ENCODE measurements at places on chromosomes 6 and 20.

DNA sequence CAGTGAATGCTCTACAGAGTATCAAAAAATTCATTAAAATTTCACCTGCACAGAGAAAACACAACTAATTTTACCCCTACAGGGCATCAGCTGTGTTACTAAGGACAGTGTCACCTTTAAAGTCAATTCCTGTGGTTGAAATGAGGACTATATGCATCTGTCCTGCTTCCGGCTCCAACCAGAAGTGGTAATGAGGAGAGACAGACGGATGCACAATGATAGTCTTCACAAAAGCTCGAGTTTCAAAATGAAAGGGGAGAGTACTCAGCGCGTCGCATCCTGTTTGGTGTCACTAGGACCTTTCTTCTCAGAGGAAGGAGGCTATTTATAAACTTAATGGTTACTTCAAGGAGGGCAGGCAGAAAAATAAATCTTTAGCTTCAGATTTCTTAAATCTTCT lies 86.5 kb downstream of the LYRM4 start:
- peak; percentile 45 for DNase-seq

- no peak for DNase-seq
These were observed 524.6 kb upstream of the NOX3 start for GRCh38 chr6:155980014-155980767.

GRCh38 chr6:130163266-130163665 lies 59.5 kb downstream of the SAMD3 start:
- no peak for DNase-seq

GRCh38 chr20:21272679-21273078 lies 30.5 kb upstream of the XRN2 start:
- no peak for DNase-seq

- peak; percentile 36 for DNase-seq
These were observed 115.7 kb downstream of the PRIM2 start for GRCh38 chr6:57432919-57433684.

DNA sequence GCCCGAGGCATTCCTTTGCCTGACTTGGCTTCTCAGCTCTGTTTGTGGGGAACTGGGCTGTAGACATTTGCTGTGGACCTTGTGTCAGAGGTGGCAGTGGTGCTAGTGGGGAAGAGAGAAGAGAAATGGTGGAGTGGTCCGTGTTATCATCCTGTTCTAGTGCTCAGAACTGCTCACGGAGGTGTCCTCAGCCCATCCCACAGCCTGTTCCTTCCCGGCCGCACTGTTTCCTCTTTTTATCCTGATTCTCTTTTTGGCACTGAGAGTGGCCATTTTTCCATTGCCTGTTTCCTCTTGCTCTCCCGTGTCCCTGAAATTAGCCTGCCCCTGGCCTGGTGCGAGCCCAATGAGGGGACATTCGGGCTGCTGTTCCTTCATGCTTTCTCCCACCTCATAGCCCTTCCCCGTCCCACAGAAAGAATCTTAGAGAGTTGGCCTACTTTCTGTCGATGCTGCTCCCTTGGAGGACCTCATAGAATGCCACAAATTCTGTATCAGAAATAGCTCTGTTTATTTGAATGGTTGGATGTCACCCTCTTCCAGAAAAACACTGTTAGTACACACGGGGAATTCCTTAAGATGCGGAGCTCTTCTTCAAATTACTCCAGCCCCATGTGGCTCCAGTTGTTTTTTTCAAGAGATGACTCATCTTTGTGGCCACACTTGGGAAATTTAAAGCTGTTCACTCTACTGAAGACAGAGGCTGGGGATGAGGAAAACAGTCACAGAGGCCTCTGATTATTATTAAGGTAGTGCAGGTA lies 26.1 kb downstream of the FARS2 start:
- DNase-seq = peak; percentile 91

GRCh38 chr6:135129136-135129856 lies 51.8 kb upstream of the MYB start:
- no peak for DNase-seq

- DNase-seq = no peak
These were observed 101.8 kb downstream of the PHACTR1 start for GRCh38 chr6:12818324-12818723.

DNA sequence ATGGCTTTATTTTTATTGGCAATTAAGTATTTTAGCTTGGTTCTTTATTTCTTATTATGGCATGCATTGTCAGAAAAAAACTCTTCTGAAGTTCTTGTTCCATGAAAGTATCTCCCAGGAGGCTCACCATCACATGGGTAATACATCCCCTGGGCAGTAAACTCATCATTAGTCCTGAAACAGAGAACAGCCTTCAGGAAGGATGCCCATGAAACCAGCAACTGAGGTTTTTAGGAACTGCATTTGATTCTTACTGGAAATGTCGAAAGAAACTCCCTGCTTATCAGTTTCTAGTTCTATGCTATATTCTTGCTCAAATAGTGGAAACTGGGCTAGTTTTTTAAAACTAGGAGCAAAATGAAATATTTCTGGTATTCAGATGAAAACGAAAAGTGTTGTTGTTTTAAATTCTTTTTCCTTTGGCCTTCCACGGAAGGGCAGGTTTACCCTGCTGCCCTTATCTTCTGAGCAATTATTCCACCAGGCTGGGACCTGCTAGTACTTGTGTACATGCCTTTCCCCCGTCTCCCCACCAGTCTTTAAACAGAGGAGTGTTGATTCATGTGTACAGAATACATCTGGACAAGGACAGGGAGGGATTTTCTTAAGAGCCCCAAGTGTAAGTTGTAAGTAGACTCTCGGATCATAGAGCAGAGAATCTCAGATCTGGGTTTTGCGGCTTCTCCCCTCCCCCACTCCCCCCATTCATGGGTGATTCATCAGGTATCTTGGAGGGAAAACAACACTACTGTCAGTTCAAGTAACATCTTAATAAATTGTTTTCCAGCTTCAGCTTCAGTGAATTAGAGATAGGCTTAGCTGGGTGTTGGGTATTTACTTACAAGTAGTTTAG lies 81.5 kb downstream of the RTN4IP1 start:
- peak; percentile 80 for DNase-seq

GRCh38 chr20:48728042-48728825 lies 99.6 kb downstream of the PREX1 start:
- DNase-seq = no peak

GRCh38 chr6:170139531-170139930 lies 151.3 kb downstream of the DLL1 start:
- no peak for DNase-seq

- no peak for DNase-seq
These were observed 12.3 kb upstream of the PRIM2 start for GRCh38 chr6:57305107-57305506.

- DNase-seq = no peak
These were observed 644 bp downstream of the OARD1 start for GRCh38 chr6:41071501-41071922.

GRCh38 chr20:41524980-41525613 lies 93.1 kb downstream of the CHD6 start:
- no peak for DNase-seq

- peak; percentile 52 for DNase-seq
These were observed 75.3 kb upstream of the CCN6 start for GRCh38 chr6:111978532-111979149.

- DNase-seq = peak; percentile 16
These were observed 9.8 kb downstream of the MMUT start for GRCh38 chr6:49453221-49453620.

GRCh38 chr20:63738687-63739129 lies 868 bp upstream of the SLC2A4RG start:
- DNase-seq = peak; percentile 61

GRCh38 chr6:44128020-44128917 lies 915 bp downstream of the TMEM63B start:
- DNase-seq = peak; percentile 57

- no peak for DNase-seq
These were observed 81.5 kb downstream of the MAP7 start for GRCh38 chr6:136468711-136469110.

All from mesenchymal stem cell (in vitro differentiated cells and primary cell).